ENCODE measurements at places on chromosomes 16 and 17. TPM values are rescaled to one million over a fixed set of nuclear protein-coding genes. Genes with fewer than 3 reads are reported as not detected.

CDYL2 gene
- 3.9 TPM for total RNA-seq

HSF5 gene
- total RNA-seq, result not detected

TNFRSF13B gene
- not detected for total RNA-seq

PIRT gene
- not detected for total RNA-seq

PABPN1L gene
- not detected for total RNA-seq

TOX3 gene
- total RNA-seq, result not detected

MT1X gene
- total RNA-seq, result 37.2 TPM

NOD2 gene
- not detected for total RNA-seq

KCNH4 gene
- not detected for total RNA-seq

KRT27 gene
- not detected for total RNA-seq

CENPN gene
- 34.4 TPM for total RNA-seq

HSD3B7 gene
- 9.4 TPM for total RNA-seq

CCL3 gene
- total RNA-seq, result not detected

KRTAP9-1 gene
- not detected for total RNA-seq

FOXL1 gene
- 23.9 TPM for total RNA-seq

ACBD4 gene
- 1.7 TPM for total RNA-seq

KRT39 gene
- total RNA-seq, result not detected

KRTAP2-1 gene
- total RNA-seq, result not detected

PITPNC1 gene
- total RNA-seq, result 4.1 TPM

C16orf92 gene
- total RNA-seq, result not detected

CLEC3A gene
- not detected for total RNA-seq

SLC6A2 gene
- total RNA-seq, result not detected

ENPP7 gene
- total RNA-seq, result not detected

CCL14 gene
- not detected for total RNA-seq

FOXF1 gene
- total RNA-seq, result 2.7 TPM

SLC26A11 gene
- 2.2 TPM for total RNA-seq

SLC12A3 gene
- total RNA-seq, result not detected

CAPNS2 gene
- total RNA-seq, result 0.56 TPM

SLC35G6 gene
- not detected for total RNA-seq

PDIA2 gene
- total RNA-seq, result not detected

KRTAP3-2 gene
- not detected for total RNA-seq

KRT13 gene
- total RNA-seq, result 0.18 TPM
